Stimulated activated CD4-positive, alpha-beta T cell treated with anti-CD3 and anti-CD28 coated beads, Interleukin-4, amount 100 ng/mL, for 48 hours (primary cell): ENCODE measurements at places on chromosomes 5 and 9.

GRCh38 chr5:139749242-139749641 is 46.4 kb upstream of the PSD2 start:
- no peak for DNase-seq

- no peak for DNase-seq
Observed at GRCh38 chr9:35026671-35027070, 37.1 kb downstream of the DNAJB5 start.

- no peak for DNase-seq
Observed at GRCh38 chr5:110161162-110161561, 471.4 kb downstream of the MAN2A1 start.

GRCh38 chr5:142978726-142979125 is 208.5 kb downstream of the ARHGAP26 start:
- DNase-seq: no peak

GRCh38 chr9:92187989-92188714 is 72.9 kb upstream of the SPTLC1 start:
- no peak for DNase-seq

DNA sequence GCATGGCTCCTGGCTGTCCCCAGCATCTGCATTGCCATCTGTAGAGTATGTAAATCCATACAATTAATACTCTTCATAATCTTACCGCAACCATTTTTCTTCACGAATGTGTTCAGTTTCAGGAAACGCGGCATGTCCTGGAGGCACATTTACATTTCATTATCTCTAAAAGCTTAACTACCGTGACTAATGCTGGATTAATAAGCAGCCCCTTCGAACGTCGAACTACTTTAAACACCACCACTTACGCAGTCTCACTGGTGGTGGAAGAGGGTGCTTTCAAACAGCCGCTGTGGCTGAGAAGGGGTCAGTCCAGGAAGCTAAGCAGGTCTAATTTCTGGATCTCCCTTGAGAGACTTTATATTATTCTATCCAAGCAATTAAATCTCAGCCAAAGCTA is 85.6 kb downstream of the C5orf15 start:
- no peak for DNase-seq

DNA sequence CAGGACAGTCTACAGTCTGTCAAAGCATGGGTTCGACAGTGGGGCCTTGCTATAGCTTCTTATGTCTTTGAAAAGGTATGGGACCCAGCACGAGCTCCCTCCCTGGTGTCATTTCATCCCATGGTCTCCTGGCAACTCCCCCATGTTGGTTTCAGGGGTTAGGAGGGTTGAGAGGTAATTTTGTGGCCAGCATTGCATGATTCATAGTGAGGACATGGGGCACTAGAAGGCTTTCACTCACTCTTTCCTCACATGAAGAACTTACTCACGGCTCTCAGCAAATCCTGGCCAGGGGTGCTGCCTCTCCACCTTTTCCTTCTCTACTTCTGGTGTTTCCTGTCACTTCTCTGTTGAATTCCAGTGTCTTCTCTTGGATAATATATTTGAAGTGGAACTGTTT is 134.7 kb upstream of the TNPO1 start:
- no peak for DNase-seq

DNA sequence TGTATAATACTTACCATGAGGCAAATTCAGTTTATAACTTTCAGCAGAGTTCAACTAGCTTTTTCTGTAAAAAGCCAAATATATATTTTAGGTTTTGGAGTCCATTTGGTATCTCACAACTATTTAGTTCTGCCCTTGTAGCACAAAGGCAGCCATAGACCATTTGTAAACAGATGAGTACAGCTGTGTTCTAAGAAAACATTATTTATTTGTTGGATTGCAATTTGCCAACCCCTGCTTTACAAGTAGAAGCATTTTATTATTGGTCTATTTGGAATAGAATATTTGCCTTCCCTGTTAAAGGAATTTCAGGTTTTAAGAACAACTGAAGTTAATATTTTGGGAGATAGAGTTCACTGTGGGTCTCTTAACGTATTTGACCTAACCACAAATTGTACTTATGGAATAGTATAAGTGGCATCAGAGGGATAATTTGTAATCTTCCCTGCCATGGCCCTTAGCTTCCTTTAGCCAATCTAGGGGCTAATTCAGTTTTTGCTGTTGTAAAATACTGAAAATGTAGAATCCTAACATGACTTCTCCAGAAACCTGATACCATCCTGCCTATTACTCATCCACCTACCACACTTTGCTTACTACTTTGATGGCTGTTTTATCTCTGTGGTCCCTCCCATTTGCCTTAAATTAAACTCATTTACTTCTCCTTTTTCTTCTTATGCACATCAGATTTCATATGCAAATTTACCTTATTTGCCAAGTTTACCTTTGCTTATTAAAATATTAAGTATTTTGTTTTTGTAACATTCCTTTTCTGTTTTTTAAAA is 109.2 kb downstream of the DMXL1 start:
- DNase-seq: no peak

GRCh38 chr5:110377943-110378342 is 348.5 kb downstream of the TMEM232 start:
- DNase-seq: no peak

GRCh38 chr9:88433583-88434255 is 45.5 kb downstream of the SPIN1 start:
- no peak for DNase-seq

DNA sequence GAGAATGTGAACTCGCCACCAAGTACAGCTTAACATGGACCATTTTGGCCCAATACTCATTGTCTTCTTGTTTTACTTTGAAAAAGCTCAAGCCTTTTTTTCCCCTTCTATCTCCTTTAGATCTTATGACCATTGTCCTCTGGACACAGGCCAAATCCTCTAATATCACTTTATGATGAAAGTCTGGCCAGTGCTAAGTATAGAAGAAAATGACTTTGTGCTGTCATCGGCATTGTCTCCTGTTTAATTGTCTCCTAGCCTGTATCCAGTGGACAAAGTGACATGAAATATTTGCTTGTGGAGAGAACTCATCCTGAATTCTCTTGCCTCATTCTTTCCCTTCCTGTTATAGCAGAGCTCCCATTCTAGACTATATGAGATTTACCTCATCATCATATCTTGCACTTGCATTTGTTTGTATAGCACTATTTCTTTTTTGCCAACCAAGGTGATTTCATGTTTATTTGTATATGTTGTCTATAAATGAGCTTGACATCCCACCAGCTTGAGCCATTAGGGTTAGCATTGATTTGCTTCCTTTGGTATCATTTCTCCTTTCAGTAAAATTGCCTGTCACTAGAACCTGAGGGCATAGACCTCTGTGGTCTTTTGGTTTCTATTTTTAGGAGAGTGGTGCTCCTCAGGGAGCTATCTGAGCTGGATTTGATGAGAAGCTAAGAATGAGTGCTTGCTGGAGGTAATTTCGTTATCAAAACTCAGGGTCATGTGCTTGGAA is 18.8 kb upstream of the TNFAIP8 start:
- no peak for DNase-seq
